Heart left ventricle (tissue), 16 donors: ENCODE measurements at places on chromosomes 2 and 18. TPM values are rescaled to one million over a fixed set of nuclear protein-coding genes. Genes with fewer than 3 reads are reported as not detected.

The XIRP2 gene
- 998 TPM for total RNA-seq

The RNF125 gene
- 12.5 TPM for total RNA-seq

The COL4A3 gene
- 6.1 TPM for total RNA-seq

GRCh38 chr2:144374163-144374661 lies 145.7 kb downstream of the ZEB2 start:
- DNase-seq = no peak
- H3K36me3 ChIP-seq = no peaks in the 10 kb centered on the region
- H3K4me1 ChIP-seq = peaks cover 9% of the 10 kb centered on the region

DNA sequence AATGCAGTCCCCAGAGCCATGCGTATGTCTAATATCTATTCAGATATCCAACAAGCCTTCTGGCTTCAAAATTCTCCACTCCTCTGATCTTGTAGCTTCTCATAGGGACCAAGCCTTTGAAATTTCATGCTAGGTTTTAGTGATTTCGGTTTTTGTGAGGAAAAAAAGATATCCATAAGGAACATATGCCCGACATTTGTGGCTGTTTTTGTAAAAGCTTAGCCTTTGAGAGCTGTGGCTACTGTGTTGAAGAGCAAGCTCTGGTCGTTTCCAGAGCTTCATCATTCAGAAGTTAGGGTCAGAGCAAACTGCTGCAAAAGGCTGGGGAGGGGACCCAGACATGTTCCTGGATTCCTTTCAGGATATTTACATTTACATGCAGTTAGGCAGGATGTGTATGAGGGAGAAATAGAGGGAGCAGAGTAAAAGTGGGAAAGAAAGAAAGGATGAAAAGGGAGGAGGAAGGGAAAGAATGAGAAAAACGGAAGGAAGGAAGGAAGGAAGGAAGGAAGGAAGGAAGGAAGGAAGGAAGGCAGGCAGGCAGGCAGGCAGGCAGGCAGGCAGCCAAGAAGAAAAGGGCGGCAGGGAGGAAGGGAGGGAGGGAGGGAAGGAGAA lies 70.2 kb downstream of the NCKAP5 start:
- no peaks in the 10 kb centered on the region for H3K36me3 ChIP-seq
- H3K4me1 ChIP-seq = no peaks in the 10 kb centered on the region

- H3K4me3 ChIP-seq = no peak overlapping the region
- no peak for DNase-seq
- no peaks in the 10 kb centered on the region for H3K27me3 ChIP-seq
- no peaks in the 10 kb centered on the region for H3K36me3 ChIP-seq
- no peak overlapping the region for H3K27ac ChIP-seq
- H3K4me1 ChIP-seq = peaks cover 11% of the 10 kb centered on the region
Observed at GRCh38 chr2:19073522-19073921, 284.9 kb downstream of the OSR1 start.

- no peak overlapping the region for H3K4me3 ChIP-seq
- H3K4me1 ChIP-seq = no peaks in the 10 kb centered on the region
- H3K27ac ChIP-seq = no peak overlapping the region
- no peaks in the 10 kb centered on the region for H3K27me3 ChIP-seq
- H3K36me3 ChIP-seq = no peaks in the 10 kb centered on the region
Observed at GRCh38 chr2:75798569-75798968, 87.9 kb upstream of the GCFC2 start.

GRCh38 chr18:28002841-28003240 lies 174.1 kb downstream of the CDH2 start:
- H3K27ac ChIP-seq = peak overlapping the region; percentile 68
- H3K4me3 ChIP-seq = no peak overlapping the region

GRCh38 chr2:230842473-230842872 lies 22.3 kb upstream of the ITM2C start:
- no peaks in the 10 kb centered on the region for H3K4me1 ChIP-seq
- no peak overlapping the region for H3K27ac ChIP-seq
- H3K36me3 ChIP-seq = no peaks in the 10 kb centered on the region
- no peak overlapping the region for H3K4me3 ChIP-seq
- peaks cover 25% of the 10 kb centered on the region for H3K27me3 ChIP-seq

GRCh38 chr2:12948231-12948960 lies 231.7 kb downstream of the TRIB2 start:
- no peak overlapping the region for H3K4me3 ChIP-seq
- no peak overlapping the region for H3K27ac ChIP-seq
- DNase-seq = no peak
- H3K4me1 ChIP-seq = no peaks in the 10 kb centered on the region
- H3K27me3 ChIP-seq = no peaks in the 10 kb centered on the region

DNA sequence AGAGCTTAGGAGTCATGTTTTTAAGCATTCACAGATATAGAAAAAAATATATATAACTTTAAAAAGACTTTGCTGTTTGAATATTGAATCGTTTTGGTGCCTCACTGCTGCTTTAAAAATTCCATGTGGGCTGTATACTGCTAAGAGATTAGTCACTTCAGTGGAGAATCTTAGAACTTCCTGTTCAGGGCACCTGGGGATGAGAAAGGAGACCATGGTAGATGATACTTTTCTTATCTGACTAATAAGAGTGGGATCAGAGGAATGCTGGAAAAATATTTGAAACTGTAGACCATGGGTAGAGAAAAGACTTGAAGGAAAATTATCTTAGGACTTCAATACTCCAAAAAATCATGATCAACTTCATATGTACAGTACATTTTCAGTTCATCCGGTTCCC lies 442.2 kb upstream of the SETBP1 start:
- no peaks in the 10 kb centered on the region for H3K27me3 ChIP-seq
- H3K27ac ChIP-seq = no peak overlapping the region
- no peak for DNase-seq
- H3K36me3 ChIP-seq = no peaks in the 10 kb centered on the region
- H3K4me1 ChIP-seq = no peaks in the 10 kb centered on the region

- H3K27ac ChIP-seq = no peak overlapping the region
- no peak overlapping the region for H3K4me3 ChIP-seq
- DNase-seq = no peak
Observed at GRCh38 chr2:44833171-44834069, 108.1 kb upstream of the SIX3 start.
